ENCODE measurements at places on chromosomes 5 and 9.

- peak; percentile 28 for DNase-seq
Measured at GRCh38 chr5:124747791-124748686, 1.6 kb upstream of the ZNF608 start.

GRCh38 chr5:125323613-125324012 is 577.2 kb upstream of the ZNF608 start:
- no peak for DNase-seq

GRCh38 chr9:122342323-122343050 is 28.3 kb upstream of the PTGS1 start:
- DNase-seq: no peak

GRCh38 chr5:168661593-168662485 is 82.7 kb upstream of the PANK3 start:
- DNase-seq: no peak

GRCh38 chr9:95836072-95836471 is 39.4 kb upstream of the ERCC6L2 start:
- no peak for DNase-seq

DNA sequence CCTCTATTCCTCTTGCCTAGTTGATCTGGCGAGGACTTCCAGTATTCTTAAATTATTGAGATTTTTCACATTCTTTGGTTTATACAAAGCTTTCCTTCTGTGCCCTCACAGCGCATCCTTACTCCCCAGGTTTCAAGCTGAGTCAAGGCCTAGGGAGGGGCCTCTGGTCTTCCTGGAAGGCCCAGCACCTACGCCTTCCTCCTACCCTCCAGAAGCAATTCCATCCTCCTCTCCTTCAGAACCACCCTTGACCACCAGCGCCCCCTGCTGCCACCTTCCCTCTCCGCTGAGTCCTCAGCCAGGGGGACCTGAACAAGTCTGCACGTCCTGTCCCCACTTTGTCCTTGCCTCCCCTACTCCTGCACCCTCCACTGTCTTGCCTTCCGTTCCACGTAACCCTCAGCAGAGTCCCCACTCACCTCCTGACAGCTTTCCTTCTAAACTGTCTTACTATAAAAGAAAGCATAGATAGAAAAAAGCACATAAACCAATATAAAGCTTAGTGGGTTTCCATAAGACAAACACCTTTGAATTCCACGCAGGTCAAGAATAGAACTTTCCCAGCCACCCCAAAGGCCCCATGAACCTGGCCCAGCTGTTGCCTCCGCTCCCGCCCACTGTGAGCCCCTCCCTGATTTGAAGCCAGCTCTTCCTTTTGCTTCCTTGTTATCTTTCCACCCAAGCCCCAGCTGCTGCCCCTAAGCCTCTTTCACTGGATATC is 63.0 kb upstream of the CTSL start:
- peak; percentile 82 for DNase-seq

GRCh38 chr9:79661279-79661678 is 89.5 kb downstream of the TLE4 start:
- no peak for DNase-seq

- DNase-seq: no peak
Measured at GRCh38 chr9:15420796-15421195, 1.9 kb upstream of the SNAPC3 start.

Data from hepatocyte (in vitro differentiated cells).